Kidney capillary endothelial cell (primary cell): ENCODE measurements at places on chromosomes 6 and 20.
A peak's percentile ranks its signal among the peaks of the same experiment; 100 is the strongest.

- DNase-seq: no peak
Observed at GRCh38 chr20:54475334-54476168, at the start of gene DOK5. Gene DOK5, plus strand, starts transcription at chr20:54475593. Its CDS starts 354 bp downstream, at chr20:54475947.

GRCh38 chr6:144140867-144141266 lies 9.4 kb upstream of the STX11 start:
- no peak for DNase-seq

- no peak for DNase-seq
Observed at GRCh38 chr20:25103526-25103925, 21.6 kb upstream of the VSX1 start.

GRCh38 chr6:113762641-113763040 lies 94.5 kb upstream of the MARCKS start:
- peak; percentile 20 for DNase-seq

- no peak for DNase-seq
Observed at GRCh38 chr6:116055513-116055912, 5.2 kb downstream of the FRK start.

DNA sequence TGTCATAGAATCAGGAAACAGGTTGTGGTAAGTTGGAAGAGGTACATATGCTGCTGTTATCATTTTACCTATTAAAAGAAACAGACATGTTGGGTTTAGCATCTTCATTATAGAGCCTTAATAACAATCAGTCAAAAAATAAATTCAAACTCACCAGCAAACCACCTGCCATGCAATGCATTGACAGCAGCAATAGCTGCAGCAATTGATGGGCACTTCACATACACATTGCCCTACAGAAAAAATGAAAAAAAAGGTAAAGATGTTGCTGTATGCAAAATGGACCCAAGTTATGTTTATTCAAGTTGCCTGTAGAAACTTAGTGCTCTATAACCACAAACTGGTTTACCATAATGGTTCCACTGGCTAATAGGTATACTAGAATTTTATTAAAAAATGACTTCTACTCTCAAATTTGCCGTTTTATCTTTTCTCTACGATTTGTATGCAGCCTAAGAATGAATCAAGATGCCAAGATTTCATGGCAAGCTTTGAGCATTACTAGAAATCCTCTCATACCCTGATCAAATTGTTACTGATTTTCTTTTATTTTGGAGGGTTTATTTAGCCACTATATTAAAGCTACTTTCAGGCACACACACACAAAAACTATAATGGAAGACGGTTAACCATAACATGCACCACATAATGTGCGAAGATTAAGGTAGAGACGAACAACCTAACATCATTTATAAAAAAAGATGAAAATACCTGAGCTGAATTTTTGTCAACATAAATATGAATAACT lies 5.5 kb downstream of the ROMO1 start:
- no peak for DNase-seq

DNA sequence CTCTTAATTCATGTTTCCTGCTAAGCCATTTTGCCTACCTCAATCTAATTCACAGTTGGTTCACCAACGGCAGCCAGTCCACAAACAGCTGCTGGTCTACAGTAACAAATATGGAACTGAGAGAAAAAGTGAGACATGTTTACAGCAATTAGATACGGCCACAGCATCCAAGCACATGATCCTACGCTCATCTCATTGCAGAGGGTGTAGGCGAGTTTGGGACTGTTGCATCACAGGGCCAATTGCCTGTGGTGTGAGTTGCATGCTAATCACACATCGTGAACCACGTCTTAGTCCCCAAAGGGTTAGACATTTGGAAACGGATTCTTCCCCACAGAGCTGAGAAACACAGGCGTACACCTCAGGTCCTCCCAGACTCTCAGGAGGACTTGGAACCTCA lies 166.9 kb downstream of the EYA2 start:
- no peak for DNase-seq

DNA sequence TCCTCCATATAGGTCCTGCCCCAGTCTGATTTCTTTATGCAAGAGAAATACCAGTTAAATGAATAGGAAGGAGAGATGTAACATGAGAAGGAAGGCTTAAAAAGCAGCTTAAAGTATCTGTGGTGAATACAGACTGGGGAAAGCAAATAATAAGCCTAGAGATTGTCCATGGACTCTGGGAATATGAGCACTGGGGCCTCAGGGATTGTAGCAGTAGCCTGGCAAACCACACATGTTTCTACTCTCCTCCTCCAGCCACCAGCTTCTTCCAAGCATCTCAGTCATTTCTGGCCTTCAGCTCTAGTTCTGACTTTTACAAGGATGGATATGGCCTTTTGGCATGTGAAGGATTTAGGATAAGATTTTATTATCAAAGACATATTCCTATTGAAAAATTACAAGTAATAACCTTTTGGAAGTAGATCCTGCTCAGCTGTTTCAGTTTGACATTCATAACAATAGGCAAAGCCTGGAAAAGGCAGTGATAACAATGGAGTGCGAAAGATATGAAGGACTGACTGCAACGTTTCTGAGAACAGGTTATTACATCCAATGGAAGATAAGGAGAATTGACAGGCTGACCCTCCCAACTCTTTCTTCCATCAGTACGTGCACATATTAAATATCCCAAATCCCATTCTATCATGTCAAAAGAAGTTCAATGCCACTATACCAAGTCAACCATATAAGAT lies 41.6 kb downstream of the CYP39A1 start:
- DNase-seq: no peak

DNA sequence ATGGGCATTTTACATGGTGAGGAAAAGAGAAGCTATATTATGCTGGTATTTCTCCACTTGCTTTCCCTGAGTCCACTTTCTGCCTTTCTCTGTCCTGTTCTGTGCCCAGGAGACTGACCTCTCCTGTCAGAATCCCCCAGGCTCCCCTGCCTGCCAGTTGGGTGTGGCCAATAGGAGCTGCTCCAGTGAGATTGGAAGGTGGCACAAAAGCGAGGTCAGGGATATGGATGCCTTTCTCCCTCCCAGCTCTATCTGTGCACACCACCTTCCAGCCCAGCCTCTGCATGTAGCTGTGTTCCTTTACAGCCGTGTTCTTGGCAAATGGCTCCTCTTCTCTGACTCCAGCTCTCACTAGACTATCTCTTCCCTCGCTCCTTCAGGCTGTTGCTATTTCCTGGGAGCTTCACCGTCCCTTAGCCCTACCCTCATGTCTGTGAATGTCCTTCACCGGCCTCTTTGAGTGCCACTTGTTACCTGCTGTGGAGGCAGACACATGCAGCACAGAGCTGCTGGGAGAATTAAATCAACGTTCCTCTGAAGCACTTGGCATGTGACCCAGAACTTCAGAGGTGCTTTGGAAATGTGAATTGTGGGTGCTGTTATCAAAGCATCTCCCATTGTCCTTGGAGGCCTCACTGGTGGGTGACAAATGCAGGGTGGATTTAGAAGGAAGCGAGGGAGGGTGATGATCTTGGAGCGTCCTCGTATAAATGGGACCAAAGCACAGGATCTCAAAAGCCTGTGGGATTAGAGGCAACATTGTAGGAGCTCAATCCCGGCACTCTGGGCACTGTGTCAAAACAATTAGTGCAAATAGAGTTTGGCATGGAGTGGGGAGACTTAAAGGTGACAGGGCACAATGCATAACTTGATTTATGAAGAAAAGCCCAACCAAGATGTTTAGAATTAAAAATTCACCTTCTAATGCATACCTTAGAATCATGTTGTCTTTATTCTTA lies 28.9 kb upstream of the RALGAPA2 start:
- no peak for DNase-seq

GRCh38 chr20:56781108-56781739 lies 152.1 kb downstream of the TFAP2C start:
- no peak for DNase-seq

DNA sequence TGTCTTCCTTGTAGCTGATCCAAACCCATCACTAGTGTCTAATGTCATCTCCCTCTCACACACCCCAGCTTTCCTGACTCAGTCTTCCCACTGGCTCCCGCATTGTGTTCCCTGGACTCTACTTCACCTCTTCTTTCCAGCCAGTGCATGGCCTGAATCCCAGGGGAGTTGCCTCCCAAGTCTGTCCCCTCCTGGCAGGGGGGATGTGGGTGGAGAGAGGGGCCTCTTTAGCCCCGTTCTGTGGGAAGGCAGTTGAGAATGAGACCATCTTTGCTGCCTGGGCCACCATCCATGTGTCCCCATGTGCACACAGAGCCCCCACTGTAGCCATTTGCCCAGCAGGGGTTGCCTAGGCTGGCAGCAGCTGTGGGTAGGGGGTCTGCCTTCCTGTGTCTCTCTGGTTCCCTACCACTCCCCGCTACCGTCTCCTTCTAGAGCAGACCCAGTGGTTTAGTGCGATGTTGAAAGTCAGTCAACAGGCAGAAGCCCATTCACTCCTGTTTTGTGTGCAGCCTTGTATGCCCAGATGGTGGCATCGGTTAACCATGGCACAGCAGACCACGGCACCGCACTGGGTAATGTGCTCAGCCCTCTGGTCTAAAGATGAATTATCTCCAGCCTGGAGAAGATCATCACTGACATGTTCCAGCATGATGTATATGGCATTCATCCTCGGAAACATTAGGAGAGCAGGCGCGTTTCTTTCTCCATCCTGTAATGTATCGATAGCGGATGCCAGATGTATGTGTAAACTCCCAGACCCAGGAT lies 178.8 kb upstream of the SNX9 start:
- no peak for DNase-seq

- no peak for DNase-seq
Observed at GRCh38 chr6:98627129-98627775, 207.1 kb upstream of the POU3F2 start.

DNA sequence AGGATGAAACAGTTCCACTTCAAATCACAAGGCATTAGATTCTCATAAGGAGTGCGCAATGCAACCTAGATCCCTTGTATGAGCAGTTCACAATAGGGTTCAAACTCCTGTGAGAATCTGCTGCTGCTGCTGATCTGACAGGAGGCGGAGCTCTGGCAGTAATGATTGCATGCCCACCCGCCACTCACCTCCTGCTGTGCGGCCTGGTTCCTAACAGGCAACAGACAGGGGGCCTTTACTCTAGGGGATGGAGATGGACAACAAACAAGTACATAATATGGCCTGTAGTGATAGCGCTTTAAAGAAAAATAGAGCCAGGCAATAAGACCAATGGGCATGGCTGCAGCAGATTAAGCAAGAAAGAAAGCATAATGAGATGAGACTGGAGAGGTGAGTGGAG lies 2.7 kb upstream of the TBC1D22B start:
- no peak for DNase-seq

- no peak for DNase-seq
Observed at GRCh38 chr6:54624779-54625178, 221.8 kb upstream of the FAM83B start.

- peak; percentile 48 for DNase-seq
Observed at GRCh38 chr6:87697581-87698546, 4.2 kb downstream of the AKIRIN2 start.
